ENCODE measurements at places on chromosomes 5 and 9. TPM values are rescaled to one million over a fixed set of nuclear protein-coding genes. Genes with fewer than 3 reads are reported as not detected.

GRCh38 chr5:108942701-108943100 is 195.0 kb downstream of the FER start:
- no peak overlapping the region for H3K27ac ChIP-seq
- H3K36me3 ChIP-seq, result no peaks in the 10 kb centered on the region
- H3K27me3 ChIP-seq, result no peaks in the 10 kb centered on the region
- no peak for DNase-seq
- H3K4me3 ChIP-seq, result no peak overlapping the region

DNA sequence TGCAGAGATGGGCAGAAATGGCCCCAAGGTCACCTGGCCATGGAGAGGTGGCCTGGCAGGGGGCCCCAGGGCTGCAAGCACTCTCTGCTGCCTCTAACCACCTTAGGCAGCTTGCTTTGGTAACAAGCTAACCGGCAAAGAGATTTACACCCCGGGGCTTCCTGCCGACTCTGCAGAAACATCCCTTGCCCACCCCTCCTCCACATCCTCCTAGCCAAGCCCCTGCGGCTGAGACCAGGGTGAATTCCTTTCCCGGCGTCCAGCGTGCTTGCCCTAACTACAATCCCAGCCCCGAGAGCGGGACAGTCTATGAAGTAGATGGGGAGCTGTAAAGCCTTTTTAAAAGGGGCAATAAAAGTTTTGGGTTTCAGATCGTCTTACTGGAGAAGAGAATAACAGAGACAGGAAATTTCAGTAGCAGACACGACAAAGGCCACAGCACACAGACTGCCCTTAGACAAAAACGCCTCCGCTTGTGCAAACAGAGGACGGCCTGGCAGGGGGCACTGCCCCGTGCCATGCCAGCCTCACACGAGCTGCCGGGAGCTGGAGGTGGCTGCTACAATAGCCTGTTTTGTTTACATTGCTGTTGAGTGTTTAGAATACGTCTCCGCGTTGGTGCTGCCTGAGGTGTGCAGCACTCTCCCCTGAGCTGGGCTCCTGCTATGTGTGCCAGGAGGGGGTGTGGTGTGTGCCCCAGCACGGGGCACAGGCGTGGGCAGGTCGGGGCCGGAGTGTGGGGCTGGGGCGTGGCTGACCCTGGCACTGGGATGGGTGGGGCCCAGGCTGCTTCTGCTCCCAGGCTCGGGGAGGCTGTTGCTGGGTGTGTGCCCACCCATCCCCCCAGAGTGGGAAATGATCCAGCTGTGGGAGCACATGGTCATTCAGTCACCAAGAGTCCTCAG is 15.3 kb downstream of the MYMK start:
- DNase-seq, result peak; percentile 14
- no peaks in the 10 kb centered on the region for H3K36me3 ChIP-seq
- no peaks in the 10 kb centered on the region for H3K27me3 ChIP-seq
- H3K27ac ChIP-seq, result peak overlapping the region; percentile 49
- peak overlapping the region; percentile 58 for H3K4me3 ChIP-seq

GRCh38 chr5:128782446-128782845 is 182.8 kb upstream of the SLC27A6 start:
- H3K4me3 ChIP-seq, result no peak overlapping the region
- H3K27ac ChIP-seq, result no peak overlapping the region
- peaks cover under 1% of the 10 kb centered on the region for H3K4me1 ChIP-seq

- no peak for DNase-seq
- H3K27me3 ChIP-seq, result no peaks in the 10 kb centered on the region
- no peaks in the 10 kb centered on the region for H3K36me3 ChIP-seq
These were observed 78.1 kb downstream of the HSPA4 start for GRCh38 chr5:133129950-133130349.

- no peak overlapping the region for H3K27ac ChIP-seq
- peaks cover 25% of the 10 kb centered on the region for H3K27me3 ChIP-seq
- DNase-seq, result no peak
- no peak overlapping the region for H3K4me3 ChIP-seq
- no peaks in the 10 kb centered on the region for H3K36me3 ChIP-seq
These were observed 9.2 kb upstream of the TAF1L start for GRCh38 chr9:32644698-32645097.

DNA sequence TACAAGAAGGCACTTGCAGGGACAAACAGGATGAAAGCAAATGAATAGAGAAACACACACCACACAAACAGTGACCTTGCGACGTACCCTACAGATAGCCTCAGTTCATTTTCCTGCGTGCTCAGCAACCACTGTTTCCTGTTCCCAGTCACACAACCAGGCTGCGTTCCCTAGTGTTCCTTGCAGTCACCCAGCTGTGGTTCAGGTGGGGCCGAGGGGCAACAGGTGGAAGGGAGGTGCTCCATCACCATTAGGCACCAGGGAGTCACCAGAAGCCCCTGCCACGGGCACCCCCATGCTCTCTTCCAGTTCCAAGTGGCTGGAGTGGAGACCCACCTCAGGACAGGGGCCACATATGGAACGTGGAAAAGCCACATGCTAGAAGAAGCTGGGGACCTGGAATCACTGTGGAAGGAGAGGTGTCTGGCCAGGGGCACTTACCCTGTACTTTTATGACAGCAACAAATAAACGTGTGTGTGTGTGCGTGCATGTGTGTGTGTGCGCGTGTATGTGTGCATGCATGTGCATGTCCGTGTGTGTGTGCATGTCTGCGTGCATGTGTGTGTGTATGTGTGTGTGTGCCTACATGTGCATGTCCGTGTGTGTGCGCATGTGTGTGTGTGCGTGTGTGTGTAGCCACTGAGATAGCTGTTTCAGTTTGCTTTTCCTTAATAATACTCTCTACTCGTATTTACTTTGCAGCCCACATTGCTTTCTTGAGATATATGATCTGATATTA is 18.8 kb upstream of the FCN2 start:
- H3K27me3 ChIP-seq, result peaks cover 12% of the 10 kb centered on the region
- H3K36me3 ChIP-seq, result no peaks in the 10 kb centered on the region
- peaks cover 4% of the 10 kb centered on the region for H3K4me1 ChIP-seq
- no peak for DNase-seq
- no peak overlapping the region for H3K27ac ChIP-seq

DNA sequence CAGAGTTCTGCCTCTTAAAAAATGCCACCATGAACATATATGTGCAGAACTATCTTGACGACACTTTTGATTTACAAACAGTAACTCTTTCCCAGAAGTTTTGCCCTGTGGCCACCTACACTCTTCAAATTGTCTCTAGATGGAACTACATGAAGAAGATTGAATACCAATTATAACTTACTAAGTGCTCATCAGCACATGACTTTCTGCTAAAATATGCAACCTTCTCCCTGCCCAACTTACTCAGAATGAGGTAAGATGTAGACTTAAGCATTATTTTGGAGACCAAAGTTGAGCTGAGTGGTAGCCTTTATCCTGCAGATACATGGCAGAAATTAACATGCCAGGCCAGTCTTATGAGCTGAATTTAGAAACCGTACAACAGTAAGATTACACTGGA is 105.4 kb downstream of the SEMA5A start:
- H3K4me3 ChIP-seq, result no peak overlapping the region
- no peak for DNase-seq
- no peaks in the 10 kb centered on the region for H3K36me3 ChIP-seq
- no peak overlapping the region for H3K27ac ChIP-seq

DNA sequence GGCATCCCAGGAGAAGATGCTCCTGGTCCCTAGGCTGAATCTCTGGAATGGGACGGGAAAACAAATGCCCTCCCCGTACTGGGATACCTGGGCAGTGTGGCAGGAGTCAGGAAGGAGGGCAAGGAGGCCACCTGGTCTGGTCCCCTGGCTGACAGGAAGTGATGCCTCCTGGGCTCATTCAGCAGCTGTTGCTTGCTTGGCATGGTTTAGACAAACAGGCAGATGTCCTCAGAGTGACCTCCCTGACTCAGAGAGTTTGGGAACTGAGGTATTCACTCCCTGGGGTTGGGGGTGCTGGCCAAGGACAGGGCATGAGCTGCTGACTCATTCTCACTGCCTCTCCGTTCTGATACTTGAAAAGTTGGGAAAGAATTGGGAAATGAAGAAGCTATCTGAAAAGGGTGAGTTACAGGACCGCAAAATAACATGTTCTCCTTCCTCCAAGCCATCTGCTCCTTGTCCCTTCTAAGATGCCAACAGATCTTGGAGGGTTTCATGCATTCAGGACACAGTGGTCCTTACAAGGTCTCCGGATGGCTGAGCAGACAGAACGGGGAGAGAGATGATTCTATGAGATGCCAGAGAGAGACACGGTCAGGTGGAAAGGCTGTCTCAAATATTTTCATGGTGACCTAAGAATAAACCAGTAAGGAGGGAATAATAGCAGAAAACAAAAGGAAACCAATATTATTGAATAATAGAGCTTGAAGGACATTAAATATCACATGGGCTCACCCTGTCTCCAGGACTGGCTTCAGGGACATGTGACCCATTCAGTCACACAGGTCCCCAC is 534.5 kb downstream of the BNC2 start:
- no peak overlapping the region for H3K27ac ChIP-seq
- H3K27me3 ChIP-seq, result no peaks in the 10 kb centered on the region
- no peaks in the 10 kb centered on the region for H3K4me1 ChIP-seq
- H3K4me3 ChIP-seq, result no peak overlapping the region
- H3K36me3 ChIP-seq, result no peaks in the 10 kb centered on the region

DNA sequence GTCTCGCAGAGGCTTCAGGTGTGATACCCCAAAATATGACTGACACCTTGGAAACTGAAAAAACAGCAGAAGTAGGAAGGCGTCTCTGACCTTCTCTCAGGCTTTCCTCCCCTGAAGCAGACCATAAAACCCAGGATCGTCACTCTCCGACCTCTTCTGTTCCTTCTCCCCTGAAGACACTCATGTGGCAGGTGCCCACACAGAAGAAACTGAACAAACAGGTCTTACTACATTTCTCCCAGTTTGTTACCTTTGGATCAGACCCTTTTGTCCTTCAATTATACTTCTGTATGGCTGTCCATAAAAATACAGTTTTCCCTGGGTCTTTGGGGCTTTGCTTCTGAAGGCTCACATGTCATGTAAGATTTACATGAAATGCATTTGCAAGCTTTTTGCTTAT is 10.3 kb upstream of the PRUNE2 start:
- DNase-seq, result no peak
- no peak overlapping the region for H3K4me3 ChIP-seq
- no peaks in the 10 kb centered on the region for H3K36me3 ChIP-seq
- peaks cover 25% of the 10 kb centered on the region for H3K27me3 ChIP-seq

GRCh38 chr9:20367855-20368254 is 254.4 kb downstream of the MLLT3 start:
- peaks cover 42% of the 10 kb centered on the region for H3K36me3 ChIP-seq
- no peak overlapping the region for H3K4me3 ChIP-seq
- peaks cover 36% of the 10 kb centered on the region for H3K4me1 ChIP-seq
- H3K27me3 ChIP-seq, result no peaks in the 10 kb centered on the region
- no peak for DNase-seq

- peak overlapping the region; percentile 93 for H3K4me3 ChIP-seq
- H3K36me3 ChIP-seq, result peaks cover 37% of the 10 kb centered on the region
- H3K27ac ChIP-seq, result peak overlapping the region; percentile 94
- no peaks in the 10 kb centered on the region for H3K27me3 ChIP-seq
These were observed 2.5 kb upstream of the PSMD5 start for GRCh38 chr9:120845255-120845654.

DNA sequence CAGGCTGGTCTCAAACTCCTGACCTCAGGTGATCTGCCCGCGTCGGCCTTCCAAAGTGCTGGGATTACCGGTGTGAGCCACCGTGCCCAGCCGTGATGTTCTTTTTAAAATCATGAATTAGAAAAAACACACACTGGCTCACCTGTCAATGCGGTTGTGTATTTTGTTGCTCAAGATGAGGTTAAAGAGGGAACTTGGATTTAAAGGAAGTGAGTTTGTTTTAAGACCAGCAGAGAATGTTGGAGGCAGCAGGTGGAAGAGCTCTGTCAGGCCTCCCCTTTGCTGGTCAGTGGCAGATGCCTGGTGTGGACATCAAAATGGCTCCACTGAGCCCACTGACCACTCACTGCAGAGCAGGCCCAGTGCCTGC is 38.9 kb downstream of the WNK2 start:
- H3K36me3 ChIP-seq, result no peaks in the 10 kb centered on the region
- H3K27ac ChIP-seq, result peak overlapping the region; percentile 62
- DNase-seq, result no peak
- H3K27me3 ChIP-seq, result no peaks in the 10 kb centered on the region
- no peak overlapping the region for H3K4me3 ChIP-seq
- H3K4me1 ChIP-seq, result peaks cover 5% of the 10 kb centered on the region

CFAP90 gene
- total RNA-seq, result not detected

AK8 gene
- 0.10 TPM for total RNA-seq

PDE8B gene
- not detected for total RNA-seq

ADAMTS19 gene
- not detected for total RNA-seq

TNFAIP8 gene
- 176 TPM for total RNA-seq
